ENCODE measurements at places on chromosomes 16 and 17. TPM values are rescaled to one million over a fixed set of nuclear protein-coding genes. Genes with fewer than 3 reads are reported as not detected.

NPIPB9 gene
- total RNA-seq: not detected

IQCK gene
- total RNA-seq: 3.3 TPM

GINS2 gene
- 24.8 TPM for total RNA-seq

OR1A1 gene
- total RNA-seq: not detected

GUCY2D gene
- total RNA-seq: 0.12 TPM

SOX15 gene
- 7.0 TPM for total RNA-seq

MFAP4 gene
- total RNA-seq: not detected

DHRS7C gene
- total RNA-seq: not detected

PRDM7 gene
- total RNA-seq: not detected

ZNF594 gene
- 1.7 TPM for total RNA-seq

SMIM22 gene
- not detected for total RNA-seq

MIEN1 gene
- total RNA-seq: 57.8 TPM

KRT9 gene
- not detected for total RNA-seq

CDYL2 gene
- 8.5 TPM for total RNA-seq

PHAF1 gene
- 18.8 TPM for total RNA-seq
